ENCODE measurements at places on chromosomes 1 and 21.

DNA sequence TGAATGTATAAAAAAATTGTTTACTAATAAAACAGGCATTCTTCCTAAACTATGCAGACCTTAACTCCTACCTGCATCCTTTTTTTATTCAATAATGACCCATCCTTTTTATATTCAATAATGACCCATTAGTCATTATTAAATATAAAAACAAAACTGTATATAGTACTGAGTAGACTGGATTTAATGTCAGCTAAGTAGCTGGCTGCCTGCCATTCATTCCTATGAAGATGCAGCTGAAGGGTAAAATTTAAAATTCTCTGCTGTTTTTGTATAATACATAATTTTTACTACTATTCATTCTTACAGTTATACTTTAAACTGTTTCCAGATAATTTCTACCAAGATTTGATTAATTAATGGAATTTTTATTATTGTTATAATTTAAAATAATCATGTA lies 79.3 kb downstream of the DENND1B start:
- DNase-seq: peak; percentile 55

- DNase-seq: no peak
Measured at GRCh38 chr1:98126740-98127139, 205.9 kb upstream of the DPYD start.

- no peak for DNase-seq
Measured at GRCh38 chr1:6912518-6912917, 127.3 kb downstream of the CAMTA1 start.

DNA sequence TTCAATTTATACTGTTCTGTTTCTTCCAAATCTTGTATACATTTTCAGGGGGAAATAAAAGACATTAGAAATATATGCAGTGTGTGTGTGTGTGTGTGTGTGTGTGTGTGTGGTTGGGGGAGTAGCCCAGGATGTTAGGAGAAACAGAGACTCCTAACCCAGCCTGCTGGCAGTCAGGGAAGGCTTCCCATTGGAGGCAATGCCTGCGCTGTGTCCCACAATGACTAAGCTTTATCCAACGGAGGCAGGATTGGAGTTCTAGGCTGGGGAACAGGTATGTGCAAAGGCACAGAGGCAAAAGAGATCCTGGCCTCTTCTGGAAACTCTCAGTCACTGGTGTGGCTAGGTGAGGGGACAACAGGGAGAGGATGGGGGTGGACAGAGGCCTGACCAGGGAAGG lies 16.5 kb upstream of the ADGRB2 start:
- DNase-seq: no peak

- no peak for DNase-seq
Measured at GRCh38 chr1:59161136-59161535, 135.8 kb upstream of the FGGY start.

DNA sequence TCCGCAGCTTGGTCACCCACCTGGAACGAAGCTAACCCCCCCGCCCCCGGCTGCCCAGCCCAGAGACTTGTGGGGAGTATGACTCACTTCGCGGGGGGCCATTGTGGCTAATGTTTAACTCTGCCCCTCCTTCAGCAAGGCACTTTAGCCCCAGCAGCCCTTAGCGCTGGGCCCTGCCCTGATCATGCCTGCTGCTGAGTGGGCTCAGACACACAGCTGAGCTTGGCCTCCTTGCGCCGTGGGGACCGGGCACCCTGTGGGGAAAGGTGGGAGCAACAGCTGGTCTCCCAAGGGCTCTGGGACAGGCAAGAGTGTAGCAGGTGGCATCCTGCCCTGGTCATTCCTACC lies 6.3 kb upstream of the LAD1 start:
- DNase-seq: no peak

DNA sequence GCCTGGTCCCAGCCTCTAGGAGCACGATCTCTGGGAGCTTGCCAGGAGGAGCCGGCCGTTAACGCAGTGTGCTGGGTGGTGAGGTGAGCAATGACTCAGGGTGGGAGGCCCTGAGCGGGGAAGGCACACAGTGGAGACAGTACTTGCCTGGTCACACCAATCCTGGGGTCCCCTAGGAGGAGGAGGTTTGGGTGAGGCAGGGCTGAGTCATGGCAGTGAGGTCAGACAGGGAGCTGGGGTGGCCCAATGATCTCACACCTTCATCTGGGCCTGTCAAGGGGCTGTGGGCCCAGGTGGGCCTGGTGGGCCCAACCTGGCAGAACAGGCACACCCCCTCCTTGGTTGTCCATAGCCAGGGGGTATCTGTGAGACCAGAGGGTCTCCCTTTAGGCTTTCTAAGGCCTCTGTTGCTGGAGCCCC lies 8.6 kb upstream of the EDN2 start:
- DNase-seq: peak; percentile 94

GRCh38 chr21:37172646-37173045 lies 94.5 kb downstream of the VPS26C start:
- no peak for DNase-seq

GRCh38 chr1:227395426-227396028 lies 77.2 kb upstream of the CDC42BPA start:
- peak; percentile 9 for DNase-seq

GRCh38 chr1:43883321-43883720 lies 50.3 kb upstream of the ARTN start:
- DNase-seq: no peak

GRCh38 chr1:42824481-42825035 lies 7.4 kb upstream of the SVBP start:
- no peak for DNase-seq

DNA sequence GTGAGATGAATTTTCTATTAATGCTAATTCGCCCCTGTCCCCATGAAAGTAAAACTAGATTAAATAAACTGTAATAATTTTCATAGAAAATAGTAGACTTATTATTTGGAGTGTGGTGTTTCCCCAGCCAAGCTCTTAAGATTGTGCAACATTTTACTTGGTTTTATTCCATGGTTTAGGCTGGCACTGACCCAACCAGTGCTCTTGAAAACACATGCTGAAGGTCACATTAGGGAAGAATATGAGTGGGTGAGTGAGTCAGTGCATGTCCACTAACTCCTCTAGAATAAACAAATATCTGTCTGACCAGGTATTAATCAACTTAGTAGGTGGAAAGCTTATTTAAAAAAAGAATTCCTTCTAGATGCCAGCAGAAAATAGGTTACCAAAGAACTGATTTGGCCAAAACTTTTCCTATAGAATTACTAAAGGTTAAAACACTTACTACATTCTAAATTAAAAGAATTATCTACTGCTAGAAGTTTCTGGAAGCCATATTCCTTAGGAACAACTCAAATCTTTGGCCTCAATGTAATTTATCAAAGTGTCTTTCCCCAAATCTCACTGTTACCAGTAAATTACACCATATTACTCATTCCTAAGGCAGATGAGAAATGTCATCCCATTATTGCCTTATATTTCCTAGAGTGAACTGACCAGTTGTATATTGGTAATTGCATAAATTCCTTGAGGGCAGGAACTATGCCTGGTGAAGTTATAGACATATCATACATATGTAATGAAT lies 89.7 kb upstream of the RGS1 start:
- DNase-seq: peak; percentile 94

GRCh38 chr1:96990136-96990535 lies 268.6 kb downstream of the PTBP2 start:
- DNase-seq: no peak

- peak; percentile 52 for DNase-seq
Measured at GRCh38 chr1:18234790-18235242, 127.2 kb downstream of the IGSF21 start.

DNA sequence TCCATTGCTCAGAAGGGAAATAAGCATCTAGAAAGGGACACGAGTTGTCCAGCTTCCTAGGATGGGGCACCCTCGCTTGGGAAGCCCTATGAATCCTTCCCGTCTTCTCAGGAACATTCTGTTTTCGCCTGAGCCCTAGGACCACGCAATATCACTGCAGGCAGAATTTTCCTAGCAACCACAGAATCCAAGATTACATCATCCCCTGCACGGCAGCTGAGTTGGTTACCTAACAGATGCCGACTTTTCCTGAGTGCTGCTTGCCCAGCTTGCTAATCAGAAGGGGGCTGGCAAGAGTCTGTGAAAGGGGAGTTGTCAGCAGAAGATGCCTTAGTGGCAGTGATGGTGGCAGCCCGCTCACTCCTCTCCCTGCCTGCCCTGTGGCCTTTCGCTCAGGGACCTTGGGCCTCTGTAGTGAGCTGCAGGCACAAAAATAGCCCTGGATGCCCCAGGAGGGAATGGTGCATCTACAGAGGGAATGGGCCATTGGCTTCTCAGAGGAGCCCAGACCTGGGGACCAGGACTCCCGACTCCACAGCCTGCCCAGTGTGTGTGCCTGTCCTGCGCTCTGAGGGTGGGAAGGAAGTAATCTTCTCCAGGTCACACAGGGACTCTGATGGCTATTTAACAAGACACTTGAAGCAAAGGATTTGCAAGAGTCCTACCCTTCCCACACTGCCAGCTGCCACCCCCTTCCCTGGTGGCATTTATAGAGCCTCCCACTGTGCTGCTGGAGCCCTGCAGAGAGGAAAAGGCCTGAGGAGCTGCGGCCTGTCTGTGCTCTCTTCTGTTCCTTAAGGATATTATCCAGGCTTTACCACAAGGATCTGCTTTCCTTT lies 28.9 kb upstream of the CLSTN1 start:
- DNase-seq: peak; percentile 62

- DNase-seq: no peak
Measured at GRCh38 chr21:41755934-41756773, 10.7 kb downstream of the RIPK4 start.

DNA sequence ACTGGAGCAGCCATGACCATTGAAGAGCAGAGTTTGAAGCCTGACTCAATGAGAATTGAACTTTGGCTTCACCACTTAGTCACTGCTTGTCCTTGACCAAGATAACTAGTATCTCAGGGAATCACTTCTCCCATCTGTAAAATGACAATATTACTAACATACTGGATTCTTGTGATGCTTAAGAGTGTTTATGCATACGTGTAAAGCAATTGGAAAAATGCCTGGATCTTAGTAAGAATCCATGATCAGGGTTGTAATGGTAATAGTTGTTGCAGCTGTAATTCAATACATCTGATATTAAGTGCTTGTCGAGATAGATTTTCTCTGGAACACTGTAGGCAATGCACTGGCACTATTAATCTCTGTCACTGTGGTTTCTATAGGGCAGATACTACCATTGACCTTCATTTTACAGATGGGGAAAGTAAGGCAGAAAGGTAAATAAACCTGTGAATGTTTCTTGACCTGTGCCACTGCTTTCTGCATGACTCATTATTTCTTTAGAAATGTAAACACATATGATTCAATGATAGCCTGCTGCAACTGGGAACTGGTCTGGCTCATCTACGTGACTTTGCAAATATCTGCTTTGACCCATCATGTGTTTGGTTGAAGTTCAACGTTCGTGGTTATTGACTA lies 662.5 kb downstream of the PLA2G4A start:
- peak; percentile 72 for DNase-seq

- no peak for DNase-seq
Measured at GRCh38 chr21:44815225-44815624, 2.6 kb downstream of the SUMO3 start.

DNA sequence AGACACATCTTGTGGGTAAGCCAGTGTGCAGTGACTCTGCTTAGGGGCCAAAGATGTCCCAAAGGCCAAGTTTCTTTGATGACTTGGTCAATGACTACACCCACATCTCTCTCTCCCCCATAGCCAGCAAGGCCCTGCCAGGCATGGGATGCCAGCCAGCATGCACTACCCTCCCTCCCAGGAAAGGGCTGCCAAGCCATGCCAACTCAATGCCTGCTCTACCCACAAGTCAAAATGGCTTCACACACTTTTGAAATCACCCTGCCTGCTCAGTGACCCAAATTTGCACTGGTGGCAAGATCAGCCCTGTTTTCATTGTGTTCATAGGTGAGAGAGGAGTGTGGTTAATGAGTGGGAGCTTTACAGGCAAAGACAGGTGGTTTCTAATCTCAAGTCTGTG lies 112.5 kb downstream of the MATN1 start:
- no peak for DNase-seq

GRCh38 chr1:234613128-234613875 lies 3.3 kb upstream of the IRF2BP2 start:
- peak; percentile 91 for DNase-seq

GRCh38 chr1:21131200-21131599 lies 45.5 kb downstream of the EIF4G3 start:
- DNase-seq: no peak

DNA sequence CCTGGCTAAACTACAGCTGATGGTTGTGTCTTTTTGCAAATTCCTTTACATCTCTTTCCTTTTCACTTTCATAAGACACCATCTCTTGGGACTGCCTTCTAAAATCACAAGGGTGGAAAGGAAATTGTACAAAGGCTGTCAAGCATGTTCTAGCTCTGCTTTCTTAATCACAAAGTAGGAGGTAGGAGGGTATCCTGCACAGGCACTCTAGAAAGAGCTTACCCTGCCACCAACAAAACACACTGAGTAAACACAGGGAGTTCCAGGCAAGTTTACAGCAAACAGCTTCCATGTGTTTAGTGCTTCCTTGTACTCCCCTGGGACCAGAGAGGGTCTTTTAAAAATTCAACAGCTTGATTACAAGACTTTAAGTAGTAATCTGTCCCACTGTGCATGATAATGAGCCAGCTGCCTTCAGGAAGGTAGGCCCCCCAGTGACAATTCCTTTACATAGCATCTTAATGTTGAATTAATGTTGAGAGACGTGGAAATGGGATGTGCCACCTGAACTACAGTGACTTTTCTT lies 2.4 kb downstream of the PLPP3 start:
- DNase-seq: peak; percentile 64

DNA sequence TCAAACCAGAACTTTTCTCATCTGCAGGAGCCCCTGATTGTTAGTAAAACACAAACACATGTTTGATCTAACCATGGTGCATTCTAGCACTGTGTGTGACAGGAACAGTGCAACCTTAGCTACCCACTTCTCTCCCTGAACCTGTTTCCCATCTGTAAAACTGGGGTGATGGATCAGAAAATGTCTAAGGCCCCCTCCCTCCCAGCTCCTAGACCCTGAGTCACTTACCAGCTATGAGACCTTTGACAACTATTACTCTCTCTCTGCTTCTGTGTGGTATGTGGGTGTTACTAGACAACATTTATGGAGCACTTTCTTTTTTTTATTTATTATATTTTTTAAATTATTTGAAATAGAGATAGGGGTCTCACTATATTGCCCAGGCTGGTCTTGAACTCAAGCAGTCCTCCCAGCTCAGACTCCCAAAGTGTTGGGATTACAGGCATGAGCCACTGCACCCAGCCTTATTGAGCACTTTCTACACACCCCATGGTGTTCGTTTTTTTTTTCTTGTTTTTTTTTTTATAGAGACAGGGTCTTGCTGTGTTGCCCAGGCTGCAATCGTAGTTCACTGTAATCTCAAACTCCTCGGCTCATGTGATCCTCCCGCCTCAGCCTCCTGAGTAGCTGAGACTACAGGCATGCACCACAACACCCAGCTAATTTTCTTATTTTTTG lies 2.6 kb downstream of the INPP5B start:
- DNase-seq: peak; percentile 57

- DNase-seq: no peak
Measured at GRCh38 chr21:14116080-14116481, 94.7 kb downstream of the LIPI start.

- no peak for DNase-seq
Measured at GRCh38 chr1:58619286-58620054, 42.4 kb upstream of the TACSTD2 start.
